Glomerular endothelial cell (primary cell): ENCODE measurements at places on chromosomes 1 and 21. TPM values are rescaled to one million over a fixed set of nuclear protein-coding genes. Genes with fewer than 3 reads are reported as not detected.

The OR2L2 gene
- not detected in 2 replicates for total RNA-seq

The S100A5 gene
- total RNA-seq: not detected in 2 replicates

The RHOU gene
- 0.63 and 1.2 TPM in 2 replicates for total RNA-seq

The AK4 gene
- total RNA-seq: 21.5 and 24.7 TPM in 2 replicates

The KRTAP19-1 gene
- not detected in 2 replicates for total RNA-seq

The NPHS2 gene
- total RNA-seq: not detected in 2 replicates

The PPIE gene
- total RNA-seq: 33.8 and 35.3 TPM in 2 replicates

The TMEM35B gene
- 31.6 and 56.6 TPM in 2 replicates for total RNA-seq

The CASQ2 gene
- not detected in 2 replicates for total RNA-seq

The DYNLT5 gene
- 7.4 and 15.9 TPM in 2 replicates for total RNA-seq

GRCh38 chr1:188423073-188423472 is 1594.3 kb downstream of the PLA2G4A start:
- no peak for DNase-seq

DNA sequence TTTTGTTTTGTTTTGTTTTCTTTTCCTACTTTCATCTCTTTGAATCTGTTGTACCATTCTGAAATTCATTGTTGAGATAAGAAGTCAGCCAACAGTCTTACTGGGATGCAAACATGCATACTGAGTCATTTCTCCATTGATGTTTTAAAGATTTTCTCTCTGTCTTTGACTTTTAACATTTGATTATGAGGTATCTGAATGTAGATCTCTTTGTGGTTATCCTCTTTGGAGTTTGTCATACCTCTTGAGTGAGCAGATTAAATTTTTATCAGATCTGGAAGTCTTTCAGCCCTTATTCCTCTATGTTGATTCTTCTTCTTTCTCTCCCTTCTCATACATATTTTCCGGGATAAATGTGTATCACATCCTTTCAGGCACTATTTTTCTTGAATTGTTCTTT is 406.9 kb upstream of the NCAM2 start:
- DNase-seq: no peak

DNA sequence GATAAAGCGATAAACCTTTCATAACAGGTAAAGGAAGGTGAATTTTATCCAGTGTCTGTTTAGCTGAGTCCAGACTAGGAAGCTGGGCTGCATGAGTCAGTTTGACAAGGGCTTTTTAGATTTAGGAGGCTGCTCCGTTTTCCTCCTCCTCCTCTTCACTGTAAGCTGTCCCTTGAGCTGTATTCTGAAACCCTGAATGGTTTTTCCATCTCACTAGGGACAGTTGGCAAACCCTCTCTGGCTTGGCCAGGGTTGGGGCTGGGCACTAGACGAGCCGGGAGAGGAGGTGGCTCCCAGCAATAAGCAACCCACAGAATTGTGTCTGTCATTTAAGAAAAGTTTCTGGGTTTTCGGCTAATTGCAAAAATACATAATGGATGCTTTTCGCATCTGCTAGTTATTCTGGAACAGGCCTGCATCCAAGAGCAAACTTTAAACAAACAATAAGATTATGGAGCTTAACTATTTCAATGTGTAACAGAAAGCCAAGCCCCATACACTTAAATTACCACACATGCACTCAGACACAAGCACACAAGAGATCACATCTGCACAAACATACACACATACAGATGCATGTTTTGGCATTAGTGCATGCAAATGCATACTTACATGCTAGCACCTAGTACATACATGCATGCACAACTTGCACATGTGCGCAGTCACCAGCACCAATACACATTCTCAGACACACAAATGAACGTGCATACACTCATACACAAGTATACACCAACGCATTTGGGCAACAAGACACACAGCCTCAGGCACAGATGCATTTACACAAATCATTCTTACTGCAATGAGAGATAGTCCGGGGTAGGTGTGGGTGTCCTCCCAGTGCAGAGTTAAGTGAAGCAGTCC is 27.8 kb upstream of the FOXE3 start:
- no peak for DNase-seq

GRCh38 chr1:233111731-233112130 is 161.3 kb downstream of the NTPCR start:
- DNase-seq: no peak

- no peak for DNase-seq
Observed at GRCh38 chr1:206905295-206906164, 8.3 kb downstream of the IL24 start.

DNA sequence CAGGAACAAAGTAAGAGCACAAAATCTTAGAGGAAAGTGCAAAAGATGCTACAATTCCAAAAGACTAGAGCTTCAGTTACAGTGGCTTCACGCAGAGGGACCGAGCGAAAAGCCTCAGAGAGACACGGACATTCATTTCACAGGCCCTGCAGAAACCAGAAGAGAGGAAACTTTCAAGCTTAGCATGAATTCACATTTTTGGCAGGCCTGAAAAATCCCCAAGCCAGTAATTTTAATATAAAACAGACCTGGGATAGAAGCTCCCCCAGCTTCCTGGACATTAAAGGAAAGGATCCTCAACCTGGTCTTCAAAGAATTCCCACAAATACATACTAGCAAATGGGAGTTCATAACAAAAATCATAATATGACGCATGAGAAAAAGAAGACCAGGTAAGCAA is 66.2 kb downstream of the HSF2BP start:
- no peak for DNase-seq

GRCh38 chr1:210201681-210202080 is 30.9 kb upstream of the SERTAD4 start:
- DNase-seq: no peak

DNA sequence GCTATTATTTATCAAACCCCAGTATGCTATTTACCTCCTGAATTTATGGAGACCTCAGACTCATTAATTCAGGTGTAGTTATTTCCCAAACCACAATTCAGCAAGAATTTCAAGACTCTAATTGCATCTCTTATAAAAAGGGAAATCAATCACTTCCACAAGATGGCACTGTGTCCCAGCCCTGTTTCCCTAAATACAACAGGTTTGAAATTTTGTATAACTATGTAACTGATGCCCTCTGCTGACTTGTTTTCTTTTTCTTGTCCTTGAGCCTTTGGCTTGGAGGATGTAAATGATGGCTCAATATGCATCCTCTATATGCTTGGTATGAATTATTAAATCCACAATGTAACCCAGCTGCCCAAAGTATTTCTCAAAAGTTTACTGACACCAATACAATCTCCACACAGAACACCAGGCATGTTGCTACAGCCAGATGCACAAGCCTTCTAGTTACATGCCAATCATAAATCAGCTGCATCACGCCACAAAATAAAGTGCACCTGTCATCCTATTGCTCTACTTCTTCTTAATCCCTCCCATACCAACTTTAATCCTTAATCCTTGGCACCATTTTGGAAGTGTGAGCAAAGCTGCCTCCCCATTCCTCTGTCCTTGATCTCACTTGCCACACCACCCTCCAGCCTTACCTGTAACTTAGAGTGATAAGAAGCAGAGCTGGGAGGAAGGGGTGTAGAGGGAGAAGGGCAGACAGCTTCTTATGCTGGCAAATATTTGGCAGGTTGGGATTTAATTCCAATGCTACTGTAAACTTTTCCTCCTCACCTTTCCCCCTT is 9.0 kb downstream of the C1orf105 start:
- DNase-seq: peak; percentile 58

GRCh38 chr21:40337981-40338380 is 470.7 kb downstream of the PCP4 start:
- no peak for DNase-seq

DNA sequence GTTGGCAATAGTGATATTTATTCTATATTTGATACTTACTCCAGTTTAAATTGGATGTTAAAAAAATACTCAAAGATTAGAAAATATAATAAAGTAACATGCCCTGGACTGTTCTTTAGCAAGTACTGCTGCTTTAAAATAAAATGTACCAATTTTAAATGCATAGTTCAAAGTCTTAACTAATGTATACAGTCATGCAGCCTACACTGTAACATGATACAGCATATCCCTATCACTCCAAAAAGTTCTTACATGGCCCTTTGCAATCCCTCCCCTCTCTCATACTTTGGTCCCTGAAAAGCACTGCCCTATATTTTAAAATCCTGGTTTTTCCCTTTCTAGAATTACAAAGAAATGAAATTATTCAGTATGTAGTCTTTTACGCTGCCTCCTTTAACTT is 726.6 kb downstream of the LTN1 start:
- DNase-seq: no peak

GRCh38 chr1:196669051-196669450 is 17.2 kb downstream of the CFH start:
- no peak for DNase-seq

DNA sequence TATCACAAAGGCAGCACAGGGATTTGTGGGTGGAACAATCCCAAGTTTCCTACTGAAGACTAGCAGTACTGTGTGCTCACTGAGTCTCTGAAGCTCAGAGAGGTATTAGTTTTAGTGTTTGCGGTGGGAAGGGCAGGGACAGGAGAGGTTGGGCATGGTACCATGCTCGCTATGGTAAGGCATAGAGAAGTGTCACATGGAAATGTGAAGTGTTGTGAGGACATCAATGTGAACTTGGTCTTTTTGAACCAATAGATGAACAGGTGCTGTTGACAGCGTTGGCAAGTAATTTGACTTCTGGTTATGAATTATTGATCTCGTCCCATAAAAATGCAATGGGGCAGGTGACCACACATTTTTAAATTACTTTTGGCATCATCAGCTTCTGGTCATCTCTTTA is 55.8 kb upstream of the ADAMTS1 start:
- DNase-seq: no peak

- DNase-seq: no peak
Observed at GRCh38 chr1:58992643-58993042, 208.8 kb upstream of the JUN start.

GRCh38 chr1:232904131-232904530 is 46.3 kb upstream of the NTPCR start:
- no peak for DNase-seq

- DNase-seq: no peak
Observed at GRCh38 chr1:110210604-110211495, 736 bp downstream of the KCNC4 start.

GRCh38 chr1:186943891-186944686 is 115.3 kb downstream of the PLA2G4A start:
- DNase-seq: peak; percentile 78

DNA sequence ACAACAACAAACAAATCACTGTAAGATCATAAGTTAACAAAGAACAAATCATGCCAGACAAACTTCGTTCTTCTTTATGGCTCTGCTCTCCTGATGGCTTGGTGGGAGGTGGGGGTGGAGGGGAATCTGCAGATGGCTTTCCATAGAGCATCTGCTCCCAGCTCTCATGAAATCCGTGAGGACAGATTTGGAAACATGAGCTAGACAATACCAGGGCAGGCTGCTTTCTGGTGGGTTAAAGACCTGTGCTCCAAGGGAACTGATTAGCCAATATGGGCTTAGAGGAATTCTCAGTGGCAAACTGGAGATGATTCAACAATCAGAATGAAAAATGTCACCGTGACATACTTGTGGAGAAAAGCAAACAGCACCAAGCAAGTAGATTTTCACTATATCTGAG is 69.4 kb upstream of the TLR5 start:
- DNase-seq: no peak
